Activated CD4-positive, alpha-beta T cell treated with anti-CD3 and anti-CD28 coated beads, Interleukin-2, Interleukin-6, amounts not matched to agents 100 ng/mL and 50 ng/mL, durations not matched to agents 16 hours and 8 hours (primary cell): ENCODE measurements at places on chromosomes 2 and 18.
A peak's percentile ranks its signal among the peaks of the same experiment; 100 is the strongest.

- peak; percentile 69 for DNase-seq
Observed at GRCh38 chr2:86274265-86274917, 63.0 kb downstream of the REEP1 start.

GRCh38 chr2:126302043-126302442, 353.9 kb upstream of the GYPC start:
- DNase-seq: no peak

GRCh38 chr18:44036501-44036900, 644.2 kb upstream of the SETBP1 start:
- DNase-seq: no peak

GRCh38 chr18:34329840-34330239, 105.1 kb upstream of the NOL4 start:
- DNase-seq: no peak

DNA sequence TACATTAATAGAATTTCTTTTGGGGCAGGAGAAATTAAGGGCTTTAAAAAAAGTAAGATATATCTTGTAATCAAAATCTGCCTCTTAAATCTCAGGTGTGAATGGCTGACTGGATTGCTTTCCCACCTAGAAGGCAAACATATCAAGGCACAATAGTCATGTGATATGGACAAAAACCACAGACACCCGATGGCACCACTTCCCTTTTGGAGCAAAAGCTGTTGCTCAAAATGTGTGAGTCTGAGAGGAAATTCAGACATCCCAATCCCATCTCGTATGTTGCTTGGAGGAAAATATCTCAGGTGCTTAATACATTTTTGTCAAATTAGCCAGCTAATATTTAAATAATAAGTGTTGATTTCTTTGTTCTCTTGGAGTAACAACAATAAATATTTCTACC, 120.7 kb downstream of the KCNF1 start:
- no peak for DNase-seq

DNA sequence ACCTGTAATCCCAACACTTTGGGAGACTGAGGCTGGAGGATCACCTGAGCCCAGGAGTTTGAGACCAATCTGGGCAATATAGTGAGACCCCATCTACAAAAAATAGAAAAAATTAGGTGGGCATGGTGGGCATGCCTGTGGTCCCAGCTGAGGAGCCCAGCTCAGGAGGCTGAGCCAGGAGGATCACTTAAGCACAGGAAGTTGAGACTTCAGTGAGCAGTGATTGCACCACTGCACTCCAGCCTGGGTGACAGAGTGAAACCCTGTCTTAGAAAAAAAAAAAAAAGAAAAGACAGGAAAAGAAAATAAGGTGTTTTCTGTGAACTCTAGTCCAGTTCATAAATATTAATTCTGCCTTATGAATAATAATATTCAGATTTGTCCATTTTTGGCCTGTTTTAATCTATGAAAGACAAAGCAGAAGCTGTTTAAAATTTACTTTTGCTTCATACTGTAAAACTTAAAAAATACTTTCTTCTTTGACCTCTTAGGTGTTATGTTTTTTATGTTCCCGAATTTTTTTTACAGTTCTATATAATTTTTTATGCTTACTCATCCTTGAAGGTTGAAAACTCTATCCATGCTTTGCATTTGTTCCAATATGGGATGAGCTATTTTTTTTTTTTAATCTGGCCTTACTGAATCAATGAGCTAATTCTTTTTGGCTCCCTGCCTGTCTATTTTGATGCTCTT, 8.4 kb upstream of the ANXA4 start:
- no peak for DNase-seq

GRCh38 chr2:209809256-209809655, 37.6 kb downstream of the UNC80 start:
- DNase-seq: no peak

GRCh38 chr2:230706966-230707365, 5.7 kb upstream of the CAB39 start:
- no peak for DNase-seq

GRCh38 chr2:236945431-236946016, 140.2 kb upstream of the COPS8 start:
- DNase-seq: no peak

GRCh38 chr2:62881162-62881795, 169.4 kb upstream of the OTX1 start:
- DNase-seq: no peak

GRCh38 chr18:9835113-9835755, 50.5 kb upstream of the TXNDC2 start:
- no peak for DNase-seq

- no peak for DNase-seq
Observed at GRCh38 chr2:3314626-3315025, 63.0 kb downstream of the EIPR1 start.

DNA sequence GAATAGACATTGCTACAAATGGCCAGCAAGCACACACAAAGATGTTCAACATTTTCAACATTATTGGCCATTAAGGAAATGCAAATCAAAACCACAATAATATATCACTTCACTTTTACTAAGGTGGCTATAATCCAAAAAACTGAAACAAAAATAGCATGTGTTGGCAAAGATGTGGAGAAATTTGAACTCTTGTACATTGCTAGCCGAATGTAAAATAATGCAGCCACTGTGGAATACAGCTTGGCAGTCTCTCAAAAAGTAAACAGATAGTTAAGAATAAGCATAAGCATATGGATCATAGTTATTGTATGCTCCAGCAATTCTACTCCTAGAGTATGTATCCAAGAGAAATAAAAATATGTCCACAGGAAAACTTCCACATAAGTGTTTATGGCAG, 192.5 kb downstream of the EN1 start:
- no peak for DNase-seq

DNA sequence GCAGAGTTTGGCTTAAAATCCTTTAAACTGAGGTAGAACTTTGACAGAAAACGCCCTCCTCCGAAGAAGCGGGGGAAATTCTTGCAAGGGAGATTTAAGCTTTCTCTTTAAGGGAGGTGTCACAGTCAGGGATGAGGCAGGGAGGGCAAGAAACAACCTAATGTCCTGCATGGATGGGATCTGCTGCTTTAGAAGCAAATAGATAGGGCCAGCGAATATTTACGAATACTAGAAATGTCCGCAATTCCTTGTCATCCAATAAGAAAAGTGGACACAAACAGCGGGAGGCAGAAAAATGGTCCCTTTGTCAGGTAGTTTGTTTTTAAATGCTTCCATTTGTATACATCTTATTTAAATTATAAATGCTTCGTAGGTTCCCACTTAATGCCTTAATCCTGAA, 12.0 kb downstream of the MEIS1 start:
- no peak for DNase-seq

DNA sequence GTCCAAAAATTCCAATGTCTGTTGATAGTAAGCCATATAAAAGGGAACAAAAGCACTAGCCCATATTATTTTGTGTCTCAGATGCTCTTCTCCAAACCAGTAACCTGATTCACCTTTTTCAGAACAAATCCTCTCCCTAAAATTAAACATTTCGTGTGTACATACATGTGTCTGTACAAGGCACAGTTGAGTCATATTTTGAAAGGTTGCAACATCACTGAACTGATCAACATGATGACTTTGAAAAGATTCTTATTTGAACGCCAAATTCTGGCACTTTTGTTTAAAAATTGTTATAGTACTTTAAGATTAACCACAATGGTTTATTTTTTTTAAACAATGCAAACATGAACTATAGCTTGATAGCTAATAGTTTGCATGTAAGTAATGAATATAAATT, 102.5 kb downstream of the RIT2 start:
- DNase-seq: no peak

DNA sequence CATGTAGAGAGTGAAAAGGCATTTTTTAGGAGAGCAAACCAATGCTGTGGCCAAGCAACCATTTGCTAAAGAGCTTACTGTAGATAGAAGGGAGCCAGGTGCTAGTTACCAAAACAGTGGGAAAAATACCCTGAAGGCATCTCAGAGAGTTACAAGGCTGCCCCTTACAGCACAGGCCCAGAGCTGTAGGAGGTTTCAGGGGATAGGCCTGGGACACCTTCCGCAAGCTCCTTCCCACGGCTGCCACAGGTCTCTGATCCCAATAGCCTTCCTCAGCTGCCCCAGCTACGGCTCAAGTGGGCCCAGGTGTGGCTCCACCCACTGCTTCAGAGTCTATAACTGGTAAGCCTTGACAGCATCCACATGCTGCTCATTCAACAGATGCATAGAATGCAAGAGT, 18.2 kb upstream of the PPM1B start:
- DNase-seq: no peak

GRCh38 chr2:114727012-114727411, 284.6 kb downstream of the DPP10 start:
- no peak for DNase-seq

- DNase-seq: peak; percentile 53
Observed at GRCh38 chr2:171318463-171318934, 115.3 kb downstream of the METTL8 start.

- peak; percentile 96 for DNase-seq
Observed at GRCh38 chr2:168890006-168890782, at the start of gene SPC25. TSS of gene SPC25 (minus strand) at chr2:168890430. CDS start at chr2:168889519, 911 bp downstream.

DNA sequence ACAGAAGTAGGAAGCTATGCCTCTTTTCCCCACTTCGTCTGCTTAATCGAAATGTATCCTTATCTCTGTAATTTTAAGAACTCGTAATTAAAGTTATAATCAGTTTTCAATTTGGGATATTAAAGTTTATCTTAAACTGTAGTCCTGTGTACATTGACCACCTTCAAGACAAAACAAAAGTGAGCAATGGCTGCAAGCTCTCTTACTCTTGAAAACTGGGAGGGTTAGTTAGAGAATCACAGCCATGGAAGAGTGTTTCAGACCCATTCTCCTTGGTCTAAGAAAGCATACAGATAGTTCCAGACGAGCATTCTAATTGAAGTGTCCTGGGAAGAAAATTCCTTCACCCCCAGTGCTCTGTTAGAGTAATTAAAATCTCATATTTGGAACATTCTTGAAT, 2.0 kb downstream of the KCMF1 start:
- no peak for DNase-seq

DNA sequence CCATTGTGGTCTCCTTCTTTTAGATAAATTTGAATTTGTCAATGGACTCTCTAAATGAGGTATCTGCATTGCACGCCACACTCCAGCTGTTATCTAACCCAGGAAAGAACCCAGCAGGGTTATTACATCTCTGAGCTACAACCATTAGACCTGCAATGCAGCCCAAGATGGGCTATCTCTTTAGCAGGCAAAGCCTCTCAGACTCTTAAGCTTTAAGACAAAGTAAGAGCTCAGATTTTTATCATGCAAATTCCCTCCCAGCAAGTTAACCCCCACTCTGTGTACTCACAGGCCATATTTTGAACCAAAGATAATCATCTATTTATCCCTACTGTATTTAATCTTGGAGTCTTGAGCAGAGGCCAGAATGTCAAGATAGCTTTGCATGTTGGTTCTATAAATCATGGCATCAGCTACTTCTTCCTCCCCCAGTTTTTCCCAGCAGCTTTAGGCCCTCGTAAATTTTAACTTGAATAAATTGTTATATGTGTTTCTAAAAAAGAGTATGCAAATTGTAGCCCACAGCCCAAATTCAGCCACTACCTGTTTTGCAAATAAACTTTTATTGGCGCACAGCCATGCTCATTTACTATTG, 273.7 kb upstream of the PKDCC start:
- DNase-seq: no peak

- no peak for DNase-seq
Observed at GRCh38 chr2:239566995-239567568, 166.3 kb upstream of the HDAC4 start.

- no peak for DNase-seq
Observed at GRCh38 chr2:144514616-144515091, 5.3 kb downstream of the ZEB2 start.

GRCh38 chr18:24773101-24773500, 312.7 kb downstream of the HRH4 start:
- no peak for DNase-seq

- no peak for DNase-seq
Observed at GRCh38 chr2:173086518-173087213, 11.0 kb downstream of the MAP3K20 start.

- DNase-seq: no peak
Observed at GRCh38 chr18:48695671-48696070, 156.8 kb downstream of the CTIF start.

DNA sequence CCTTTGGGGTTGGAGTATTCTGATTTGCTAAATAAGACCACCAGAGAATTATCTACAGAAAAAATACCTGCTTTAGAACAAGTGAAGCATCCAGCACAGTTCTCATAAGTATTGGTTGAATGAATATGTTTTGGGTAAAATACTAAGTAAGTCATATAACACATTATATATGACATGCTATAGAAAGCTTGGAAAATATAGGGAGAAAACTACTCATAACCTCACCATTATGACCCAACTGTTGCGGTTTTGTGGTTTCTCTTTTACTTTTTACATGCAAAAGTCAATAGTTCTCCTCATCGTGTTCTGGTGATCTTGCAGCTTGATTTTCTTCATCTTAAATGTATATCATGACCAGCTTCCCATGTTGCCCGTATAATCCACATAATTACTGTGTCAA, 66.2 kb downstream of the DIPK1C start:
- peak; percentile 36 for DNase-seq

GRCh38 chr2:238509151-238509835, 82.6 kb downstream of the ASB1 start:
- DNase-seq: no peak

- DNase-seq: no peak
Observed at GRCh38 chr2:88067189-88067588, 436 bp upstream of the SMYD1 start.

DNA sequence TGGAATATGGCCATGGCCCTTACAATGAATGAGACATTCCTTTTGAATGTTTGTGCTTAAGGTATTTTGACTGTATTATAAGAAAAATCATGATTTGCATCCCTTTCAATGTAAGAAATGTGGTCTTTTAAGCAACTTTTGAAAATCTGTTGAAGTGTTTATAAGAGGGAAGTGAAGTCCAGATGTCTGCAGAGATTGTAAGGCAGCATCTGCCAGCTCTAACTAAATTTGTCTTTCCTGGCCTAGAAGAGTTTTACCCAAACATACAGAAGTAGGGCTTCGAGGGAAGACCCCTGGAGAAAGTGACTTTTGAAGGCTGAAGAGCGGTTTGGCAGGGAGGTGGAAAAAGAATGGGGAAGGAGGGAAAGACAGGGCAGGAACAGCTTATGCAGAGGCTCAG, 12.2 kb downstream of the EML6 start:
- DNase-seq: no peak
